ENCODE measurements at places on chromosomes 2 and 18.

DNA sequence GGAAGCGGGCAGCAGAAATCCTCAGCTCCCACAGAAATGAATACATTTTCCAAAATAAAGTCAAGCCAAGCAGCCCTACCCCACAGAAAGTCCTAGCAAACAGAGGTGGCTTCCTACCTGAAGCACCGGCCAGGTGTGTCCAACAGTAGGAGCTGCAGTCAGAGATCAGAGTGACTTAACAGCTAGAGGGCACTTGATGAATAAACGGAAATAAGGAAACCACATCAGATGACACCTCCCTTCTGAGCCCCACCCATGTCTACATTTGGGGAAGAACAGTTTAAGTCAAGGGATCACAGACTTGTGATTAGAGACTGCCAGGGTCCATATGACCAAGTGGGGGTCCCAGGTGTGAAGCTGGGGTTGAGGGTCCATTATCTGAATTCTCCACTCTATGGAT, at the start of gene CXCR1:
Gene CXCR1, minus strand, starts transcription at position 172 of the 400 bp plus-strand sequence. CDS start 1,751 bp downstream, outside the sequence.
- peak; percentile 16 for DNase-seq

DNA sequence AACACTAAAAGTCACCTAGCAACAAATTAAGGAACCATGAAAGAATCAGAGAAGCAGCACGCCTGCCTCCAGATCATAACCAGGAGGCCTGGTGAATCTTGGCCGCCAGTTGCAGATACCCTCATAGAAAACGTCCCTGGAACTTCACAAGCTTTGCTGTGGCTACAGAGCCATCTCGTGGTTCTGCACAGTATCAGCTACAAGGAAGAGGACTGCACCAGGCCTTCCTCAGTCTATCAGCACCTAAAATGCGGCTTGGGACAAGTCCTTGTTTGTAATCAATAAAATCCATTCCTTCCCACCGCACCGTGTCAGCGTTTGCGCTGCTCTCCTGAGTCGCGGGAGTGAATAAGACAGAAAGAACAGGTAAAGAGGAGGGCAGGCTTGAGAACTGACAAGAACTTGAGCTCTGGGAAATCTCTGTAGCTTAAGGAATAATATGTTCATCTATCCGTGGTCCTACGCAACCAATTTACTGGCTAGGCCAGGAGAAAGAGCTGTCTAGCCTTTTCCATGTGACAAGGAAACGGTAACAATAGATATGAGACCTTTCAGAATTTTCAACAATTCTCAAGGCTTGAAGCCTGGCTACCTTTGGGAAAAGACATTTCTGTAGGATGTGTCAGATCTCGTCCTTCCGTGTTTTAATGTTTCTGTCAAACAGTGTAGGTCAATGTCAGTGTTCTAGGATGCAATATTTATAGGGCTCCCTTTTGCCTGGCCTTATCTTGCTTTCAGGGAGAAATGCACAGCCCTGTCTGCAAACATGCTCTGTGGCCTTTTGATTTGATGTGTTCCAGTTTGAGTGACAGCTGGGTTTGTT, 128.5 kb upstream of the RAB12 start:
- DNase-seq = no peak

- no peak for DNase-seq
Observed at GRCh38 chr18:78765637-78766281, 213.9 kb upstream of the SALL3 start.

DNA sequence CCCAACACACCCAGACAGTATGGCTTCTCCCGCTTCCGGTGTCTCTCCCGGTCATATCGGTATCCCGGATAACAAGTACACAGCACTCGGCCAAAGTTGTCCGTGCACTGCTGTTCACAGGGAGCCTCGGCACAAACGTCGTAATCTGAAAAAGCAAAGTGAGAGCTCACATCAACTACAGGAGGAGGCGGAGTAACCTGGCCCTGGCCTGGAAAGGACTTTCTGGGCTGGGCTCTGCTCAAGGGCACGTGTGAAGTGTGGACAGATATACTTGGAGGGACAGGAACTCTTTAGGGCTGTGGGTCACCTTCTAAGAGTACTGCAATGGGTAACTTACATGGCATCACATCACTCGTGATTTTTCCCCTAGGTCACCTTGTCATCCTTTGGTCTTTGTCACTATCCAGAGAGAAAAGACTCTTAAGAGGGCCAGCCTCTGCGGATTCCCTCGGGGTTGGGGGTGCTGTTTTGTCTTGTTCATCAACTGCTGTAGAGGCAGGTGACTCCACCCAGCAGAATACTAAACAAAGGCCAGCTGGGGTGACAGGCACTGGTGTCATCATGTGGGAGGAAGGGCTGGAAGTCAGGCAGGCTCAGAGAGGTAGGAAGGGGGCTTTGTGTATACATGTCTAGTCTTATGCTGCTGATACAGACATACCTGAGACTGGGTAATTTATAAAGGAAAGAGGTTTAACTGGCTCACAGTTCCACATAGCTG, 110.6 kb upstream of the LMAN1 start:
- DNase-seq = no peak

GRCh38 chr2:28626891-28627421, 124.7 kb upstream of the PPP1CB start:
- no peak for DNase-seq

DNA sequence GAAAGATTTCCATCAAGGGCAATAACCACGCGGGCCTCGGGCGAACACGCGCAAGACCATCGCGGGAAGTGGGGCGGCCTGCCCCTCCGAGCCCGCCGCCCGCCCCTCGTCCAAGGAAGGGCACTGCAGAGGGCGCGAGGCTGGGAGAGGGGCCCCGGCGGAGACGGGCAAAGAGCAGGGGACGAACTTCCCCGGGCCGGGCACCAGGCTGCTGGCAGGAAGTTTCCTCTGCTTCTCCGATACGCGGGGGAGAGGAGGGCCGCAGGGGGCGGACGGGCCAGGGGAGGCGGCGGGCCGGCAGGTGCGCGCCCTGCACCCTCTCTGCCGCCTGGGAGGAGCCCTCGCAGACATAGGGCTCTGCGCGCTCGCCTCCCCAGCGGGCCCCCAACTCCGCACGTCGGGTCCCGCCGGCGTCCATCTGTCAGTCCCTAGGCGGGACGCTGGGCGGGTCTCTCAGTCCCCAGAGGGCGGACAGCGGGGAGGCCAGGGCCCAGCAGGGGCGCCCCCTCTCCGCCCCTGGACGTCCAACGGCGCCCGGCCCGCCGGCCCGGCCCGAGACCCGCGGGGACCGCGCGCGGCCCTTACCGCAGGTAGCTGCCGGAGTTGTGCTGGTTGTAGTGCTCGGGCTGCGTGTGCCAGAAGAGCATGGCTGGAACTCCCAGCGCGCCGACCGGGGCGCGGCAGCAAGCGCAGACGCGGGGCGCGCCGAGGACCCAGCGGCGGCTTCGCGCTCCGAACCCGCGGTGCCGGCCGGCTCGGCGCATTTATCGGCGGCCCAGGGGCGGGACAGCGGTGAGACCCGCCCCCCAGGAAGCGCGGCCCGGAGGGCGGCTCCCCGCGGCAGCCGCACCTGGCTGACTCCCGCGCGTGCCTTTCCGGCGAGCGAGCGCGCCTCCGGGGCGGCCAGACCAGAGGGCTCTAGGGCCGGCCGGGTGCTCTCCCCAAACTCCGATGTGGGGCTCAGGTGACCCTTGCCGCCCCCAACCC, at the start of gene TFCP2L1:
Gene TFCP2L1, minus strand, starts transcription at position 740 of the 987 bp plus-strand sequence. Its CDS starts 93 bp downstream, at position 647.
- DNase-seq = no peak

DNA sequence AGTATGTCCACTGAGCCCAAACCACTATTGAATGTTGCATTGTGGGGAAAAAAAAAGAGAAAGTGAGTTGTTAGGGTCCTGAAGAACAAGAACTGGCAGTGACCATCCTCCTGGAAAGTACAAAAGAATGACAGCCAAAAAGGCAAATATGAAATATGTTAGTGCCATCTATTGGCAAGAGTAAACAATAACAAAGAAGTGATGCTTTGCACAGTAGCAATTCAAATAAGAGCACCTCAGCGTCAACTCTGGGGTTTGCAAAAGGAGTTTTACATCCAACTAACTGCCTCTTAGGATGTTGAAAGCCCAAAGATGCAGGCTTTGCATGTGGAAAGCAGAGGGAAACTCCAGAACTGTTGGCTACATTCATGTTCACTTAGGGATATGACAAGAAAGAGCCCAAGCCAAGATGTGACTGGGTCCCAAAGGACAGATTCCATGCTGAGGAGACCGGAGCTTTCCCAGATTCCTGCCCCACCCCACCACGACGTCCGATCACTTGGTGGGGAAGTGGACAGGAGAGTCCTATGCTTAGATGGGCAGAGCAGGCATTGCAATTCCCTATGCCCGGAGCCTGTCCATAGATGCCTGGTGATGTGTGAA, 15.6 kb downstream of the TRABD2A start:
- DNase-seq = no peak

- no peak for DNase-seq
Observed at GRCh38 chr18:9708057-9708433, at the start of gene RAB31. Gene RAB31, plus strand, starts transcription at chr18:9708301. Its CDS starts 105 bp downstream, at chr18:9708406.

DNA sequence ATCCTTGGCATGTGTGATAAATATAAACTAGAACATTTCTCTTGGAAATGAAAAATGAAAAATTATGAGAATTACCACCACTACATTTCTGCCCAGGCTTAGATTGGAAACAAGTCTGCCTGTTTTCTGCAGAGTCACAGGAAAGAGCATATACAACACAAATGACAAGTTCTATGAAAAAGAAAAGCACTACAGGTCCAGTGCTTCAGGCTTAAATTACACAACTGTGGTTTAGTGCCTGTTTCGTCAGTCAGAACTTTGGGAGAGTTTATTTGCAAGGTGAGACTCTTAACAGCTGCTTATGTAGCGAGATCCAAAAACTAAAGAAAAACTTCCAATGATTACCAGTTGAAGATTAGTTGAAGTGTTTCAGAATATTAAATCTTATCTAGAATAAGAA, 68.9 kb downstream of the RTN4 start:
- DNase-seq = no peak

DNA sequence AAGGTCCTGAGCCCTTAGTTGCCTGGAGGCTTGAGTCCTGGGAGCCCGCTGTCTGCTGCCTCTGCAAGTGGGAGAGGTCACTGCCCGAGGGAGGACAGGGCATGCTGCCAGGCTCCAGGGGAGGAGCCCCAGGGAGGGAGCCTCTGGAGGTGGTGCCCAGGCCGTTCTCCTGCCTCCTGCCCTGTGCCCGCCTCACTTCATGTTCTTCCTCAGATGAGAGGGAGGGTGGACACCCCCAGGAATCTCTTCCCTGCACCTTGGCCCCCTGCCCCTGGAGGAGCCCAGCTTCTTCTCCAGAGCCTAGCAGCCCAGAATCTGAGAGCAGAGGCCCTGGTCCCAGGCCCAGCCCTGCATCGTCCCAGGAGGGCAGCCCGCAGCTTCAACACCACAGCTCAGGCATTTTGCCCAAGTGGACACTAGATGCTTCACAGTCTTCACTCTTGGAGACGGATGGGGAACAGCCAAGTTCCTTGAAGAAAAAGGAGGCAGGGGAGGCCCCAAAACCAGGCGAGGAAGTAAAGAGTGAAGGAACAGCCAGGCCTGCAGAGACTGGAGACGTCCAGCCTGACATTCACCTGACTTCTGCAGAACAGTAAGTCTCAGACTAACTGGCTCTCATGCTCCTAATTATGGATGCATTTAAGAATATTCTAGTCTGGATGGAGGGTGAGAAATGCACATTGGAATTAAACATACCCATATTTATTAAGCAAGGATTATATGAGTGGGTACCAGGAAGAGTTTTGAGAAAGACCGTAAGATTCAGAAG, 12.1 kb downstream of the PSD4 start:
- DNase-seq = no peak

DNA sequence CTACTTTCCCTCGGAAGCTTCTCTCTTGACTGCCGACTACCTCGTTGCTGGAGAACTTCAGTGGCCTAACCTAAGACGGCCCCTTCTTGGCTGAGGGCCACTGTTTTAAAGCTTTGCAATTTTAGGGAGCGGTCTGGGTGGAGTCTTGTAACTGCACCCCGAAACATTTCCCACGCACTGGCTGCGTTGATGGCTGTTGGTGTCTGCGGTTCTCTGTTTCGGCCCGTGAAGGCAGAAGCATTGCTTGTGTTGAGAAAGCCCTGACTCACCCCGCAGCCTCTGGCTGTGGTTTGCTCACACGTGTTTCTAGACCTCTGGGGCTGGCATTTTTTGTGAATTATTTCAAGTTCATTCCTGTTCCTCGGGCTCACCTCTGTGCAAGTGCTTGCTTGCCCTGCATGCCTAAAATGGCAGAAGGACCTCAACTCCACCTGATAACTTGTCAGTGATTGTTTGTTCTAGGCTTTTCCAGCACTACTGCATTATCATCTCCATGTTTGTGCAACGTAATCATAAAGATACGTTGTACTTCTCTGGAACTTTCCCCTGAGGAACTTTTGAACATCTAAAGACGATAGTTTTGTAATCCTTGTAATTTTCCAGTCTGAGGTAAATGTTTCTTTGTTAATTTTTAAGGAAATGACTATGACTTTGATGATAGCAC, 94.2 kb upstream of the DLX2 start:
- no peak for DNase-seq

- no peak for DNase-seq
Observed at GRCh38 chr2:59732871-59733566, 820.4 kb downstream of the BCL11A start.

DNA sequence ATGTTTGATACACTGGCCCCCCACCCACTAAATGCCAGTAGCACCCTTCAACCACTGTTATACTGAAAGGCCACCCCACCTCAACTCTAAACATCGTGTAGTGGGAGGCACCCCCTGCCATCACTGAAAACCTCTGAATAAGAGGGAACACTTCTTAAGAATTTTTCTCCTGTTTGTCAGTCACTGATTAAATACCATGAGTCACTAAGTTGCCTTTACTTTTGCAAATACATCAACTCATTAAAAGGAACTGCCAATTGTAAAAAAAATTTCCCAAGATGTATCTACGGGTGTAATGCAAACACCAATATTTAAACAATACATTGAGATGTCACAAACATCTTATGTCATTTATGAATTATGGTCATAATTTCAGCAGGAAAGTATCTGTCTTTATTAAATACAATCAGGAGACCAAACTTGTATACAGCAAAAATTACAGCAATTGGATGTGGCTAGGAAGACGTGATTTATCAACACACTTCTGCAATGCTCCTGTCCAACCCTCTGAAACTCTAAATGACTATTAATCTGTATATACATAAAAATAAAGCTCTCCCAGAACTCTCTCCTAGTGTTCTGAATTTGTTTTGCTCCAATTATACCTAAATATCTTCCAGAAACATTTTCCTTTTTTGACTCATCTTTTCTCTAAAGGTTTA, 144.1 kb upstream of the STK17B start:
- DNase-seq = no peak

GRCh38 chr2:54063967-54064535, 51.4 kb upstream of the ACYP2 start:
- DNase-seq = no peak

GRCh38 chr18:25373432-25374179, 21.6 kb upstream of the ZNF521 start:
- DNase-seq = no peak

GRCh38 chr2:112622528-112622849, 23.2 kb upstream of the SLC20A1 start:
- DNase-seq = no peak

- no peak for DNase-seq
Observed at GRCh38 chr2:190637903-190638618, 10.8 kb upstream of the NAB1 start.

DNA sequence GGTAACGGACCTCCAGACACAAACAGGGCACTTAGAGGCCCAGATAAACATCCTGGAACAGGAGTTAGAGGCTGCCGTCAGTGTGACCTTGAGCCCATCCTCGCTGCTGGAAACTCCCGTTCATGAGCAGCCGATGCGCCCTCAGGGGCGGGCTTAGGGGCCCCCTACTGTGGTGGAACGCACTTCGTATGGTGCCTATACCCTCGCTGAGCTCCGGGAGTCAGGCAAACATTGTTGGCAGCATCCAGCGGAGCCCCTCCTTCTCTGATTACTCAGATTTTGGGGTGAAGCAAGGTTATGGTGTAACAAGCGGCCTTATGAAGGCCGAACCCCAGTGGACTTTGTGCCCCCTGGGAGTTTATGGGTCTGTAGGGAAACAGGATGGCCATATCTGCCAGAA, 205.3 kb upstream of the SYT4 start:
- no peak for DNase-seq

- no peak for DNase-seq
Observed at GRCh38 chr18:57901825-57902589, 98.9 kb upstream of the ATP8B1 start.
